Occipital lobe (tissue), 3 donors: ENCODE measurements at places on chromosomes 3 and 15.

GRCh38 chr3:133038731-133039375 lies 662 bp downstream of the TMEM108 start:
- no peak for DNase-seq

DNA sequence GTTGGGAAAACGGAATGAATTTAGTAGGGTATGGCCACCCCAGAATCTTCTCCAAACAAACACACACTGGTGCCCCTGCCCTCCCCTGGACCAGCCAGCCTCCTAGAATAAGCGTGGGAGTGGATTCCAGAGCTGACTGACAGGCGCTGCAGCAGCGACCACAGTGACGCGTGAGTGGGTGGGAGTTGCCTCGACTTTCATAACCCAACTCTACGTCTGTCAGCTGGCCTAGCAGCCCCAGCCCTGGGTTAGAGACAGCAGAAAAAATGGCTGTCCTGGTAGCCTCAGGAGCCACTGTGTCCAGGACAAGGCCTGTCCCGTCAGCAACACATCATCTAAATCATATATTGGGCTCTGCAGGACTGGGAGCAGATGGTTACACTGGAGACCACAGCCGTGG lies 10.0 kb downstream of the PLA2G4B start:
- no peak for DNase-seq

DNA sequence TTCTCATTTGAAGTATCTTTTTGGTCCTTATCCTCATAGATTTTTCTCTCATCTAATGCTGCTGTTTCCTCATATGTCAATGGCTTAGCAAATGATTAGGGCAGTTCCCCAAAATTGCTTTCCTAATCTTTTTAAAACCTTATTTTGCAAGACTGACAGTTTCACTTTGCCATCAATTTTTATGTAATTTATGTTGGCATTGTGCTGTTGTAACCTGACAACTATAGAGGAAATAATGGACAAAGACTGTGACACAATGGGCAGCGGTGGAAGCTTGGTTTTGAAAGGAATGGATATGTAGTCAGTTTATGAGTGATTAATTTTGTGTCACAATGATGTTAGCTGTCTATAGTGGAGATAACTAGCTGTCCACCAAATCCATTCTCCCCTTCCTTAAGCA lies 10.6 kb upstream of the SH3BP5 start:
- no peak for DNase-seq

- no peak for DNase-seq
Measured at GRCh38 chr15:98667521-98668179, 19.3 kb downstream of the IGF1R start.

- no peak for DNase-seq
Measured at GRCh38 chr3:163951397-163951987, 1126.8 kb downstream of the SI start.

DNA sequence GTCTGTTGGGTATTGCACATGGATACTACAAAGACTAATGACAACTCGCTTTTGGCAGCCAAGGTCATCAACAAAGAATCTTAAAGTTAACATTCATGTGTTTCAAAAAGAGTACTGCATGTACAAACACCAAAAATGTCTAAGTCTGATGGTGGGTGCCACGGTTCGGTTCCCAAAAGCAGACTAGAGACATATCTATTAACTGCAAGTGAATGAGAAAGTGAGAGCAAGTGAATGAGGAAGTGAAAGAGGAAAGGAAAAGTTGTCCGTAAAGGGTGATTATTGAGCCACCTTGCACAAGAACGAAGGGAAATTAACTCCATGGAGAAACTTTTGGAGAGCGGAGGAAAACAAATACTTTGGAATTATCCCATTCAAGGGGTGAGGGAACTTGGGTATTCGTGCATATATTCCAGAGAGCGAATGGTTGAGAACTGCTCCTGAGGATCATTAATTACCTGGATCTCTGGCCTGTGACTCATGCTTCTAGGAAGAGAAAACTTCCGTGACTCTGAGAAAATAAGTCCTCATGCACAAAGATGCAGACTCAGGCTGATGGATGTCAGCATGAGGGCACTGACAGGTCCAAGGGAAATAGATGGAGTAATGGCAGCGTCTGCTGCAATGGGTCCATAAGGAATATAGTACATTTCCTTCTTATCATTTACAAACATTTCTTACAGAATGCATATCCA lies 336.5 kb upstream of the TGFBR2 start:
- no peak for DNase-seq

GRCh38 chr3:141255846-141256261 lies 24.2 kb downstream of the PXYLP1 start:
- DNase-seq: no peak

DNA sequence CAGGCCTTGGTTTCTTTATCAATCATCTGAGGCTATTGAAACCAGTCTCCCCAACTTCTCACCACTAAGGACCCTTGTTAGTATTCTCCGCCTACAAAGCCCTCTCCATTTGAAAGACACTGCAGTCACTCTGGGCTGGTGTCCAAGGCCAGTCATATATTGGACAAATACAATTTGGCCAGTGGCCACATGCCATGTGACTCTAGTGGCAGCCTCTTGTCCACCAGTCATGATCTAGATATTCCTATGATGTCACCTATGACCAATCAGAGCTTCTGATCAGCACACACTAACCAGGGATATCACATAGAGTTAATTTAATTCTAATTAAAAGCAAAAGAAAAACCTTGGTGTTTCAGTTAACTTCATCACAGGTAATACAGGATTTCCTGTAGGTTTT lies 68.2 kb downstream of the RAB11A start:
- DNase-seq: peak; percentile 18

DNA sequence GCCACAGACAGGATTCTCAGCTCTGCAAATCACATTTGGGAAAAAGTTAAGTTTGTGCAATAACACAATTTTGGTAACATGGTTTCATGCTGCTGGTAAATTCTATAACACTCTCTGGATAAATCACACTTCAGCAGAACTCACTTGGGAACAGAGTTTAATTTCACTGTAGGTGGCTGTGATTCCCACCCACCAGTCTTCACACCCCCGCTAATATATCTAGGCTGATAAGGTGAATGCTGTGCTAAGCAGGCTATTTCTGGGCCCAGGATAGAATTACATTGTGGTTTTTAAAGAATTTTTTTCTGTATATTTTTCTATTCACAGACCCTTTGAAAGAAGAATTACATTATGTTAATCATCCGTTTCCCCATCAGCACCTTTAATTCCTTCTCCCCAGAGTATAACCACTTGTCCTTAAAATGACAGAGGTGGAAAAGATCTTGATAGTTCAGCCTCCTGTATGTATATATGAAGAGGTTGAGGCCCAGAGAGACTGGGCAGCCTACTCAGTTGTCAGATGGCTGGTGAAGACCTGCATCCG lies 22.9 kb downstream of the MAP2K1 start:
- DNase-seq: no peak

DNA sequence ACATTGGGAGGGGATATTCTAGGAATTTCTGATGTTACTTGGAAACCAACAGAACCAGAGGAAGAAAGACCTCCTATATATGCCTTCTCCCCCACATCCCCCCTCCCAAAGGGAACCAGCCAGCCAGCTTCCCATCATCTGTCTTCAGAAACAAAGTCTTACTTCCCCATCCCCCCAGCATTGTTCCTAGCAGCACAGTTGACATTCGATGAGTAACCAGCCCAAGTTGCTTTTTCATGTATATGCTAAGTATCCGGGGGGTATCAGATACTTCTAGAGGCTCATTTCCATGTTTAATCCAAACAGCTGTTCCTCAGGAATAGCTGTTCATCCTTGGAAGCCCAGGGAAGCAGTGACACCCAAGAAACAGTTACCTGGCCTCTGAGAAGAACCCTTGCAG lies 16.0 kb downstream of the RMDN3 start:
- DNase-seq: no peak

GRCh38 chr15:65416845-65417416 lies 5.8 kb downstream of the IGDCC4 start:
- no peak for DNase-seq

- DNase-seq: no peak
Measured at GRCh38 chr3:73378207-73378606, 246.5 kb downstream of the PDZRN3 start.

DNA sequence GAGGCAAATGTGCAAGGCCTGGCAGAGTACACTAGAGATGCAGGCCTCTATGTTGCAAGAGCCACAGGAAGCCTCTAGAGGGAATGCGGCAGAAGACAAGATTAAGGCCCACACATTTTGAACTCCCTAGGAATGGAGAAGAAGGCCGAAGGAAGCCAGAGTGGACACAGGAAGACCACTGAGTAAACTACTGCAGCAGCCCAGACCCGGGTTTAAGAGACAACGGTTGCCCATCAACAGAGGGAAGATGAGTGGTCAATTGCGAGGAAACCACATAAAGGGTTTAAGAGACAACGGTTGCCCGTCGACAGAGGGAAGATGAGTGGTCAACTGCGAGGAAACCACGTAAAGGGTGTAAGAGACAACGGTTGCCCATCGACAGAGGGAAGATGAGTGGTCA lies 14.6 kb downstream of the CHSY1 start:
- no peak for DNase-seq

DNA sequence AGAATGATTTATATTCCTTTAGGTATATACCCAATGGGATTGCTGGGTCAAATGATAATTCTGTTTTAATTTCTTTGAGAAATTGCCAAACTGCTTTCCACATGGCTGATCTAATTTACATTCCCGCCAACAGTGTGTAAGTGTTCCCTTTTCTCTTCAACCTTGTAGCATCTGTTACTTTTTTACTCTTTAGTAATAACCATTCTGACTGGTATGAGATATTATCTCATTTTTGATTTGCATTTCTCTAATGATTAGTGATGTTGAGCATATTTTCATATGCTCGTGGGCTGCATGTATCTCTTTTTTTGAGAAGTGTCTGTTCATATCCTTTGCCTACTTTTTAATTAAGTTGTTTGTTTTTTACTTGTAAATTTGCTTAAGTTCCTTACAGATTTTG lies 1264.2 kb downstream of the OTOL1 start:
- DNase-seq: no peak

- DNase-seq: no peak
Measured at GRCh38 chr15:94582368-94582767, 351.0 kb downstream of the MCTP2 start.

DNA sequence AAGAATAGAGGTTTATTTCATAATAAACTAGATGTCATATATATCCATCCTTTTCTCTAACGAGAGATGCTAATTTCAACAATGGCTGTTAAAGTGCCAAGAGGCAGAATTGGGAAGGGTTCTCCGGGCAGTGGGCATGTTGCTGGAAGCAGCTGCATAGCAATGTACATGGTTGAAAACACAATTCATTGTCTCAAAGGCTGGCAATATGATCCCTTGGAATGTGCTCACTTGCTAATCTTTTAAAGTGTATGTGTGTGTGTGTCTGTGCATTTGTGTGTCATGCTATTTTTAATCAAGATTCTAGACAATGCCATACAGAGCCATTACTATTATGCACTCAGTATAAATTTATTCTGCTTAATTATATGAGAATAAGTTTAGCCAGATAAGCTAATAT lies 1020.3 kb downstream of the NAALADL2 start:
- DNase-seq: no peak

DNA sequence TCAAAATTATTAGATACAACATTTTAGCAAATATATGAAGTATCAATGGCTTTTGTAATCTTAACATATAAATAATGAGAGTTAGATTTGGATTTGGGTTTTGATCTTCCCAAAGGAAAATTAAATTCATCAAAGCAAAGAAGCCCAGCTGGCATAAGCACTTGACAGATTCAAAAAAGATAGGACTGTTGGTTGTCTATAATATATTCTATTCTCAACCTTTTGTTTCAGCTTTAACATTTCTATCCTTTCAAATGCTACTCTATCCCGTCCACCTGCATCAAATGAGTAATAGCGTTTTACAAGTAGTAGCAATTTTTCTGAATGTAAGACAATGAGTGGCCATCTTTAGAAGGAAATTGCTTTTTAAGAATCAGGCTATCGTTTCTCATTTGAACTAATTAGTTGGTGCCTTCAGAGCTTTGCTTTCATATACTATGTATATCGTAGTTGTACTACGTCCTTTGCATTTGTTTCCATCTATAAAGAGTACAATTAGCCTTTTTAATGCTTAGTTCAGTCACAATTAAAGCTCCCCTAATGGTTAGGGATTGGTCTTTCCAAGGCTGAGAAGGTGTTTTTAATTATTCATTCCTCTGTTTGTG lies 278.0 kb downstream of the UBE2E2 start:
- no peak for DNase-seq

GRCh38 chr3:21436835-21437234 lies 314.2 kb downstream of the ZNF385D start:
- no peak for DNase-seq

GRCh38 chr15:27095886-27096624 lies 125.1 kb downstream of the GABRG3 start:
- peak; percentile 22 for DNase-seq

DNA sequence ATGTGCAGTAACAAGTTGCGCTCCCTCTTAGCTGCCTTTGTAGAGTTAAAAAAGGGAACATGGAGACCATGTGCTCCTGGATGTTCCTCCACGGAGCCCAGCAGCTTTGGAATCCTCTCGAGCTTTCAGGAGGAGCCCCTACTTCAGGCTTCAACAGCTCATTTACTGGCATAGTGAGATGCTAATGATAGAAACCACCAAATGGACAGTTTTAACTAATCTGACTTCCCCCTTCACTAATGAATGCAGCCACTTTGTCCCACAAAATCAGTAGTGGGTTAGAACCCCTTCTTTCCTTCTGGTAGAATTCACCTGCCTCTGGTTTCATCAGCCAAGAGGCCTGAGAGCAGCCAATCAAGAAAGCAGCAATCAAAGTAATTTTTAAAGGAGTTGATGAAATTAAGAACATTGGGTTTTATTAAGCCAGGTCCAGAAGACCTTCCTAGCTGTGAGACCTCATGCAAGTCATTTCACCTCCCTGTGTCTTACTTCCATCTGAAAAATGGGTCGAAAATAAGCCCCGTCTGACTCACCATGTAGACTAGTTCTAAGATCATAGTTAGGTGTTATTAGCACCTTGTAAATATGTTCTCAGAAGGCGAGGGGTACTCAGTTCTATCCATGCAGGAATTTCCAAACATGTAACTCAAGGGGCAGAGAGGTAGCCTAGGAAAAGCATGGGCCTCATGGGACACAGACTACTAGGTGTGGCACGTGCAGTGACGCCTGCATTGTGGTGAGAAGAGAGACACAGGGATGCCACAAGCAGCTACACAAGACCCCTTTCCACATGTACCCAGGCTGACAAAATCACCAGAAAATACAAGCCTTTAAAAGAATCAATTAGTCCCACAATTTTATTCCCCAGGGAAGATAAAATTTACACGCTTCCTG lies 179.7 kb upstream of the LPP start:
- DNase-seq: no peak
